Stimulated activated CD8-positive, alpha-beta memory T cell treated with anti-CD3 and anti-CD28 coated beads, Interleukin-7, amount 100 ng/mL, for 48 hours (primary cell): ENCODE measurements at places on chromosomes 6 and 20.

GRCh38 chr20:16441546-16442164 is 131.6 kb downstream of the KIF16B start:
- no peak for DNase-seq

- no peak for DNase-seq
Measured at GRCh38 chr20:4684837-4685413, 36.8 kb upstream of the PRND start.

DNA sequence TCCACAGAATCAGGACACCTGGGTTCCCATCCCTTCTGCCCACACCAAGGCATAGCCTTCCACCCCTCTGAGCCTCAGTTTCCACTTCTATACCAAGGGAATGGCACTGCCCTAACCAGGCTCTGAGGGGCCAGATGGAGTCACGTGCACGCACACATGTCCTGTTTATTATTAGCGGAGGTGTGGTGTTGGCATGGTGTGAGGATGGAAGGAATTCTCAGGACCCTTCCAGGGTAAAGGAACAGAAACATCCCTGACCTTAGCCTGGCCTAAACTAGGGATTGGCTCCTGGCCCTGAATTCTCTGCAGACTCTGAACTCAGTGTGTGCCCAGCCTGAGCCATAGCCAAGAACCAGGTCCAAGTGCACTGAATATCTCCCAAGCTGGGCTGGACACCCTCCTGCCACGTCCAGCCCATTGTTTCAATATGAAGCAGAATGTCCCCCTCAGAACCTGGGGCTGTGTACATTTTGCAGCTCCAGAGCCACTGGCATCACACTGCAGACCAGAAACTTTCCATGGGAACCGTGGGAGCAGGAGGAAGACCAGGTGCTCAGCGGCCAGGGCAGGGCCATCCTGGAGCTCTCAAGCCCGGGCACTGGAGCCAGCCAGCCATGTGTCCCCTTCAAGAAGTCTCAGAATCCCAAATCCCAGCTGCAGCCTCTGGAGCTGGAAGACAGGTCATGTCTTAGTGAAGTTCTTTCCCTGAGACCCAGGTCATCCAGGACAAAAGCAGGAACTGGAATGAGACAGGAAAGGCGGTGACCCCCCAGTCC is 208.4 kb downstream of the ANKRD60 start:
- no peak for DNase-seq

GRCh38 chr6:154891901-154892300 is 103.2 kb upstream of the TIAM2 start:
- DNase-seq: no peak

- DNase-seq: no peak
Measured at GRCh38 chr6:168318579-168319278, 848 bp downstream of the DACT2 start.

- no peak for DNase-seq
Measured at GRCh38 chr6:6730831-6731230, 142.3 kb downstream of the LY86 start.

DNA sequence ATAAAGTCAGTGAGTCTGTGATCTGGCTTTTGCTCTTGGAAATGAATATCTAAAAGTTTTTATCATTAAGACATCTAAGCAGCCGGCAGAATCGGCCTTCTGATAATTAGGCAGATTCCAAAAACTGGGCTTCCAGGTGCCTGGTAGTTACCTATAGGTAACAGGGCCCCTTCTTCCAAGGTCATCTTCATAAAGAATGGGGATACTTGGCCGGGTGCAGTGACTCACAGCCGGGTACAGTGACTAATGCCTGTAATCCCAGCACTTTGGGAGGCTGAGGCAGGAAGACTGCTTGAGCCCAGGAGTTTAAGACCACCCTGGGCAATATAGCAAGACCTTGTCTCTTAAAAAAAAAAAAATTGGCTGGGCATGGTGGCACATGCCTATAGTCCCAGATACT is 12.9 kb upstream of the RBL1 start:
- DNase-seq: no peak

GRCh38 chr20:21548390-21549035 is 34.6 kb upstream of the NKX2-2 start:
- DNase-seq: no peak

- DNase-seq: no peak
Measured at GRCh38 chr20:38050686-38051085, 17.1 kb downstream of the RPRD1B start.

GRCh38 chr6:122717350-122717749 is 62.2 kb upstream of the FABP7 start:
- no peak for DNase-seq
